ENCODE measurements at places on chromosomes 12 and 14.

- no peak for DNase-seq
These were observed 22.3 kb upstream of the HECTD1 start for GRCh38 chr14:31229638-31230572.

DNA sequence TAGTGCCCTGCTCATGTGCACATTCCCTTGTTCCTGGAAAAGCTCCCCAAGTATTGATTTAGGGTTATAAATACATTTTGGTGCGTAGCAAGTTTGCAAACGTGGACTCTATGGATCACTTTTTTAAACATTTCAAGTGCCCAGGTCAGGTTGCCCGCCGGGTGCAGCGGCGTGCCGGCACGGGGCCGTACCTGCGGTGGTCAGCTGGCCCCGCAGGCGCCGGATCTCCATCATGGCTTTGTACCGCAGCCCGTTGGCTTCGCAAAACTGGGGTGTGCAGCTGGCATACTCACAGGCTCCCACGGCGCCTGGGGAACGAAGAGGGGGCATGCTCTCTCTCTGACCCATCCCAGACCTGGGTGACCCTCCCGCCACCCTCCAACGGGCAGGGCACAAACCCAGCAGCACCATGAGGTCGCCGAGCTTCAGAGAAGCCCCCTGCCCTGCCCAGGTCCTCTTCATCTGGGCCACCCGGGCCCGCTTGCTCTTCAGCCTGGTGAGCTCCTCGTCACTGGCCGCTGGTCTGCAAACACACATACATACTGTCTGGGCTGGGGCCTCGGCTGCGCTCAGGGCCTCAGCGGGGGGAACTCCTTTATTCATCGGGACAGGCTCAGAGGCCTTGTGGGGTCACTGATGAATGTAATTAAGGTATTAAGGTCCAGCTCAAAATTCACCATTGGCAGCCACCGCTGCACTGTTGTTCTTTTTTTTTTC is 35.1 kb downstream of the DHX37 start:
- DNase-seq, result no peak

DNA sequence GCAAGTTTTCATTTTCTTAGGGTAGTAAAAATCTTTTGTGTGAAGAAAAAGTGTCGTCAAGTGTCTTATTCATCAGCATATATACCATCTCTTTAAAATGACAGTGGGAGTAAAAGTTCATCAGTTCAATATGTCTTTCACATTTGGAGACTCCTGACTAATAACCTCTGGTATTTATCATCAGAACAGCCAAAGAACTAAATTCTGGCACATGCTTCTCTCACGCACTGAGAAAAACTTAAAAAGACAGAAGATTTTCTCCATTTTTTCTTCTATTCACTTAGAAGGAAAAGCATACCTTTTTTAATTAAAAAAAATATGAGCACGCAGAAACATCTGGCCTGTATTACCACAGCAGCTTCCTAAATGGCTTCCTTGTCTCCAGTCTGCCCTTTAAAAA is 265.7 kb downstream of the AKAP6 start:
- DNase-seq, result no peak

DNA sequence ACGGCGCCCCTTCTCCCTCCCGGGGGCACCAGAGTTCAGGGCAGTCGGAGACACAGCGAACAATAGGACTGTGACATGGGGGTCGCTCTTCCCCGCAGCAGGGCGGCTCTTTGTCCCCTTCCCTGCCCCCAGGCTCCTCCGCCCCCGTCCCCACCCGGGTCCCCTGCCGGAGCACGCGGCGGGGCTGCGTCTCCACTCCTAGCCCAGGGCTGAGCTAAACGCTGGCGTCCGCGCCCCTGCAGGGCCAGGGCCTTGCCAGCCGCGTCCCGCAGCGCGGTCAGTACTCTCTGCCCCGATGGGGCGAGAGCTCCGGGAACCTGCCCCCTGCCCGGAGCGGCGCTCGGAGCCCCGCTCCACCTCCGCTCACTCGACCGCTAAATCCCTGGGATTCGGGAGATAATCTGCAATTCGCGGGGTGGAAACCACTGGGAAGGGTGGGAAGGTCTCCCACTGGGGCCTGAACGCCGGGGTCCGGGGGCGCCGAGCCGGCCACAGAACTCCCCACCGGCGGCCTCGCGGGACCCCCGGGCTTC is 825 bp upstream of the CCDC85C start:
- peak; percentile 46 for DNase-seq

GRCh38 chr14:94923786-94924185 is 153.9 kb upstream of the GSC start:
- no peak for DNase-seq

DNA sequence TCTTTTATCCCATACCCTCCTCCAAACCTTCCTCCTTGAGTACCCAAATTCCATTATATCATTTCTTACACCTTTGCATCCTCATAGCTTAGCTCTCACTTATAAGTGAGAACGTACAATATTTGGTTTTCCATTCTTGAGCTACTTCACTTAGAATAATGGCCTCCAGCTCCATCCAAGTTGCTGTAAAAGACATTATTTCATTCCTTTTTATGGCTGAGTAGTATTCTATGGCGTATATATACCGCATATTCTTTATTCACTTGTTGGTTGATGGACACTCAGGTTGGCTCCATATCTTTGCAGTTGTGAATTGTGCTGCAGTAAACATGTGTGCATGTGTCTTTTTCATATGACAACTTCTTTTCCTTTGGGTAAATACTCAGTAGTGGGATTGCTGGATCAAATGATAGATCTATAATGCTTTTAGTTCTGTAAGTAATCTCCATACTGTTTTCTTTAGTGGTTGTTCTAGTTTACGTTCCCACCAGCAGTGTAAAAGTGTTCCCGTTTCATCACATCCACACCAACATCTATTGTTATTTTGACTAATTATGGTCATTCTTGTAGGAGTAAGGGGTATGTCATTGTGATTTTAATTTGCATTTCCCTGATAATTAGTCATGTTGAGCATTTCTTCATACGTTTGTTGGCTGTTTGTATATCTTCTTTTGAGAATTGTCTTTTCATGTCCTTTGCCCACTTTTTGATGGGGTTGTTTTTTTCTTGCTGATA is 10.1 kb downstream of the RAB21 start:
- no peak for DNase-seq

DNA sequence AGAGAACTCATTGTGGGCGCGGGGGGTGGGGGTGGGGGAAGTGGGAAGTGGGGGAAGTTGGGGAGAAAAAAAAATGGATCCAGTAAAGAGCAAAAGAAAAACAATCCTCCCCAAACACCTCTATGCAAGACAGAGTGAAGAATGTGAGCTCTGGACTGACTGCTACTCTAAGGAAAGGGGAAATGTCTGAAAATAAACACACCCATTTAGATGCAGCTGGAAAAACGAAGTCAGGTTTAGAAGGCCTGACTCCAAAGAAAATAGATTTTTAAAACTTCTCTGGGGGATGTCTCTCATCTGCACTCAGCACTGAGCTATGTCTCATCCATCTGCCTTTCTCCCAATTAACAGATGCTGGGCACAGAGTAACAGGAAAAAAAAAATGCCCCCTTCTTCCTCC is 904.4 kb downstream of the GALC start:
- DNase-seq, result no peak
